Left renal cortex interstitium (tissue), 4 donors: ENCODE measurements at places on chromosomes 6 and 20.

GRCh38 chr6:167533851-167534250, 209.0 kb downstream of the TTLL2 start:
- no peak for DNase-seq

DNA sequence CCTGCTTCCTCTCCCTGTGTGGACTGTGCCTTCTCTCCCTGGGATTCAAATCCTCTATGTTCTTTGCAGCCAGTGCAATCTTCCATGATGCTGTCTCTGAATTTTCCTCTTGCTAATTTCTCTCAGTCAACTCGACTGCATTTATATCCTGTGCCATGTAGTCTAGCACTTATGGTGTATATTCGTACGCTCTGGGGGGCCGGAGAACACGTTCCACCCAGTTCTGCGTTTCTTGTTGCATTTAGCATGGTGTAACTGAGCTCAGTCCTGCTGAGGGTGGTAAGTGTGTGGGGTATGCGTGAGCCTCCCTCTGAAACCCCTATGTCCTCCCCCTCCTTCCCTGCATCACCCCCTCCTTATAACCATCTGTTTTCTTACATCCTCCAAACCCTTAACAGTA, 42.0 kb downstream of the ADTRP start:
- DNase-seq = no peak

- DNase-seq = no peak
These were observed 20.7 kb downstream of the DYNLRB1 start for GRCh38 chr20:34536798-34537394.

DNA sequence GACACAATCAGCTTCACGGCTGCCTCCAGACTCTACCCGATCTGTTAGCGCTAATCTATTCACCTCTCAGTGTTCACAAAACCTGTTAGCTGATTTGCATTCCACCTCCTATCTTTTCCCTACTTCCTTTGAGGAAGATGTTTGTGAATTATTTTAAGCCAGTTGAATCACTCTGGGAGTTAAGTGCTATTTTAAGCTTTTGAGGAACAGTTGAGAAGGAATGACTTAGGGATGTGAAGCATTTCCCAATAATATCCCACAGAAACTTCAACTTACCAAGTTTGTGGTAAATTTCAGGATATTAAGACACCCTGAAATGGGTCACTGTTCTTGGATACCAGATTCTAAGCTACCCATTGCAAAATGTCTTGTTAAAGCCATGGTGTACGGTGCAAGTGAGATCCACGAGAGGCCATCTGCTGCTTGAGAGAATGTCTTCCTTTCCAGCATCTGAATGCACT, 145.2 kb upstream of the CITED2 start:
- DNase-seq = no peak

GRCh38 chr20:17229256-17229655, 2.4 kb downstream of the PCSK2 start:
- DNase-seq = no peak
